ENCODE measurements at places on chromosomes 2 and 18. TPM values are rescaled to one million over a fixed set of nuclear protein-coding genes. Genes with fewer than 3 reads are reported as not detected.

DNA sequence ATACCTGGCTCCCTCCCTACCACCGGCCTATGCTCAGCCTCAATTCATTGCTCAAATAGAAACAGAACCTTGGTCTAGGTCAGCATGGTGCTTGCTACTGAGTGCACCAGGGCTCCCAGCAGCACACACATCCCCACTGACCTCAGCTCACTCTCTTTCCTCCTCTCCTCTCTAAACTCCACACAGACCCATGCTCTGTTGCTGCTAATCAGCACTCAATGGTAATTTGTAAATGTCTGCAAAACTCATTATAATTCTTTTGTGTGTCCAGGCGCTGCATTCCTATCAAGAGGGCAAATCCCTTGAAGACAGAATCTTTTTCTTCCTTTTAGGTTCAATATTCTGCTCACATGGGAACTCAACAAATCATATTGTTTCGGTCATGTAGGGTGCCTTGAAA, 382.2 kb downstream of the CLIP4 start:
- DNase-seq, result no peak

- DNase-seq, result peak; percentile 17
These were observed 38.1 kb upstream of the LBH start for GRCh38 chr2:30193104-30193681.

DNA sequence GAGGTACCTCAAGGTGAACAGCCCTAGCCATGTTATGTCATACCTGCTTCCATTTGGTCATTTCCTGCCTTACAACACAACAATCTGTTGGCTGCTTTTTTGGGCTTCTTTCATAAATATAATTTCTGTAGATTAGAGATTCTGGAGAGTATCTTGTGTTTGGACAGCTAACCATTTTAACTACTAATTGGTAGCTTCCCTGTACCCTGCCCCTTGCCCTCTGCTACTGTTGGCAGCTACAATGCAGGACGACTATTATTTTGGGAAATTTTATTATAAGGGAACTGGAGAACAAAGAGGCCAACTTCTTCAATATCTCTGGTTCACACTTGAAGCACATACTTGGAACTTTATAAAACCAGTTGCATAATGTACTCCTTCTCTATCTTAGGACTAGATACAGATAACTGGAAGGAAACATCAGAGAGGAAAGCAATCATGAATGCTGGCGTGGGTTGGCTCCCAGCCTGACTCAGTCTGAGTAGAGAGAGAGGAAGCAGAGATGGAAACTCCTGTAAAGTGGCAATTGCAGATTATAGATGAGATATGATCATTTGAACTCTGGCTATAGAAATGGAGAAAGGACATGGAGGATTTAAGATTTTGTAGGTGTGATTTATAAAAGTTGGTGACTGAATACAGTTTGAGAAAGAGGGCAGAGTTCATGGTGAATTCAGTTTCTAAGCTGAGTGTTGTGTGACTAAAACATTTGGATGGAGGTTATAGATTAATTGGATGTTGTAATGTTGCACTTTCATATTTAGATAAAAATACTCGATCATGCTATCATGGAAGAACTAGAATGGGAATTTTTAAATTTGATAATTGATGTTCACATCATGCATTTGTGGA, 74.5 kb downstream of the MDH1 start:
- no peak for DNase-seq

GRCh38 chr18:76451396-76452331, 43.4 kb downstream of the ZNF516 start:
- DNase-seq, result no peak

- no peak for DNase-seq
These were observed 78.0 kb downstream of the ACKR3 start for GRCh38 chr2:236647621-236648020.

- peak; percentile 14 for DNase-seq
These were observed 110.0 kb downstream of the NCKAP5 start for GRCh38 chr2:133458280-133458679.

DNA sequence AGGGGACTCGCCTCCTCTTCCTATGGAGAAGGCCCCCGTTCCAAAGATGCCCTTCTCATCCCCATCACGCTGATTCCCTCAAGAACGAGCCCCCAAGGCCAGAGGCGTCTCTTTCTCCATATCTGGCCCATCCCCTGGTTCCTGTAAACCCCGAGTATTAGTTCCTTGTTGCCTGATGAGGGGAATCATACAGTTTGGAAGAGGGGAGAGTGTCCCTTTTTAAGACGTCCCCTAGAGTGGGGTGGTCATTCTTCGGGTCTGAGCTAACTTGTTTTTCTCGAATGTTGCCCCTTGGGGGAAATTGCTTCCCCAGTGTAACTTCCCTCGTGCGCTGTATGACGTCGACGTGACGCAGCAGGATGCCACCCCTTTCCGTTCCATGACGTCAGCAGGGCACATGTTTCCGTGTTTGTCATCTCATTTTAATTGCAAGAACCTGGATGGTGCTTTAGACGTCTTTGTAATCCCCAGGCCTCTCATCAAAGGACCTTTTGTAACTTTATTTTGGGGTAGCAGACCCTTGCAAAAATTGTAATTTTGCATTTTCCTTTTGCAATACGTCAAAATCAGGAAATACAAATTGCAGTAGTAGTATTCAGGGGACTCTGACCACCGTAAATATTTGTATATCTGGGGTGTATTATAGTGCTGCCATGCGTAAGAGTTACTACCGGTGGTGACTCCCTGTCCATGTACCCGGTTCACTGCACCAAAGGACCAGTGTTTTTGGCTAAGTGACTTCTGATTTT, 569 bp downstream of the BABAM2 start:
- peak; percentile 69 for DNase-seq

GRCh38 chr2:188292348-188293239, 920 bp downstream of the GULP1 start:
- DNase-seq, result peak; percentile 83

- no peak for DNase-seq
These were observed 577 bp downstream of the ERCC3 start for GRCh38 chr2:127293386-127293747.

GRCh38 chr18:35387152-35387571, 10.0 kb upstream of the ZNF396 start:
- DNase-seq, result peak; percentile 18

DNA sequence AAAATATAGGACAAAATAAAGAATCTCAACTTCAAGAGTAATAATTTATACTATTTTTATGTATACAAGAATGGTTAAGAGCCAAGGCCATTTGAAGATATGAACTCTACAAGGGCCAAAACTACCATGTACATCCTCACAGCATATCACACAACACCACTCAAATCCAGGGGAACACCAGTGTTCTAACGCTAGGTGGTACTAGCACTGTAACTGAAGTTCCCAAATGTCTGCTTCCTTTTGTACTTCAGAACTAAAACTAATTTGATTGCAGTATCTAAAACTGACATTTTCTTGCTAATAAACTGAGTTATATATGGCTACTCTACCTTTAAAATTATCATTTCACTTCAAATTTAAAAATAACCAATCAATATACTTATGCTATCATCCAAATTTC, 47.0 kb downstream of the REV1 start:
- no peak for DNase-seq

- DNase-seq, result no peak
These were observed 64.7 kb downstream of the GYPC start for GRCh38 chr2:126720638-126721037.

DNA sequence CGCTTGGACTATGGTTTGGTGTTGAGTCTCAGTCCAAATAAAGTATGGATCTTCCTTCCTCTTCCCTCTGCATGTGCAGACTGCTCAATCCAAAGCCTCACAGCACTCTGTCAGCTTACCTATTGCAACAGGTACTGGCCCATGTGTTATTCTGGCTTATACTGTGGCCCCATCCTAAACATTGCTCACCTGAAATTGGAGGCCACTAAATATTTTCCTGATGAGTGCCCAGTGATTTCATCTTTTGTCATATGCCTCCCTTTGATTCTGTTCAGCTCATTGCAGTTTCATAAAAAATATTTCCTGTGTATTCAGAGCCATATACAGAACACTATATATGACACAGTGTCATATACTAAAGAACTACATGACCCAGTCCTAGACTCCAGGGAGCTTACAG, 86.3 kb upstream of the FAM136A start:
- DNase-seq, result no peak

DNA sequence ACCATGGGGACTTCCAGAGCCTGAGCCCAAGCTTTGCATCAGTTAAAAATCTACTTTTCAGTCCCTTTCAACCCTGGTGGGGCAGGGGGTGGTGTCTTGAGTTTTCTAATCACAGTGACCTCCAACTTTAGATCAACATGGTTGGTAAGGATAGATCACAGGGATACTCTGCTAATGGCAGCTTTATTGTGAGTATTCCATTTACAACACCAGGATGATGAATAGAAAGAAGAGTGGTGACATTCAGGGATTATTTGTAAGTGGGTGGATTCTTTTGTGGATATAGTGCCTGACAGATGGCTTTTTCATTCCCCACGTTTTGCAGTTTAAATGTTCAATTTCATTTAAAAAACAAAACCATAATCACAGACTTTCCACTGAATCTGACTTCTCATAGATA, 51.3 kb downstream of the ZNF532 start:
- no peak for DNase-seq

DNA sequence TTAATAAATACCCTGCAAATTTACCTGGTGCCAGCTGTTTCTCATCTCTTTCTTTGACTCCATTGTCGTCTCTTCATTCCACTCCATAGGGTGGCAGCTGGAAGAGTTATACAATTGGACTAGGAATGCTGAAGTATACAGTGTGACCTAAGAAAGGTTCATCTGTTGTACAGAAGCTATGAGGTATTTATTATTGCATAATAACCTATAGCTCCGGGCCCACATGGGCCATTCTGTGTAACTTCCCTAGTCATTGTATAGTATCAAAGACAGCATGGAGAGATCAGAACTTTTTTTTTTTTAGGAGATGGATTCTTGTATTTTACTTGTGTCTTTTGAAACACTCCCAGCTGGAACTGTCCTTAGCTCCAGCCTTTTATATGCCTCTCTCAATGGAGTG, 26.2 kb downstream of the BMP10 start:
- DNase-seq, result no peak

GRCh38 chr2:158130832-158131473, 29.3 kb downstream of the UPP2 start:
- no peak for DNase-seq

- DNase-seq, result no peak
These were observed 14.2 kb downstream of the GALNT5 start for GRCh38 chr2:157271590-157272203.

DNA sequence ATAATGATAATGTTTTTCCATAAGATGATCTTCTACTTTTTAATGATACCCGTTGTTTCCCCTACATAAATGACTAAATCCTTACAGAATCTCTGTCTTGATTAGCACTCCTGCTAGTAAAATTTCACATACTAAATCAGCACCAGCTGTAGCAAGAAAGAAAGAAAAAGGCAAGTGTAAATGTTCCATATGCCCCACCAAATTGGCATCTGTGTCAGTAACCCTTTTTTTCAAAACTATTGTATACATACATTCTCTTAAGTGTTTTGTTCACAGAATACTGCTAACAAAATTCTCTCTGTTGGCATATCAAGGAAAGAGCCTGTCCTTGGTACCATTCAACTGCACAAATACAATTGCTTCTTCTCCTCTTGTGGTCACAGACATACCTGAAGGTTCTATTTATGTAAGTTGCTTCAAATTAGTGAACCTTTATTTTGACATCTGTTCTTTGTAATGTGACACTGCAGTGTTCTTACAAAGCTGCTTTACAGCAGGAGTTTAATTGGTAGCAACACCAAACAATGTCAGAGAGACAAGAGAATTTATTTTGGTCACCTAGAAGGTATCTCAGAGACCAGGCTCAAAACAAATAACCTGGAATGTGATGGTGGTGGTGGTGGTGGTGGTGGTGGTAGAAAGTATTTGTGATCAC, 641.9 kb downstream of the ZEB2 start:
- DNase-seq, result peak; percentile 55

Gene SP100
- total RNA-seq, result 56.4 TPM

Gene CFC1
- not detected for total RNA-seq

Gene CELF4
- not detected for total RNA-seq

Gene OXER1
- 0.52 TPM for total RNA-seq

Gene MRPS9
- total RNA-seq, result 24.3 TPM

All from LHCN-M2 (cell line).